Stimulated activated CD8-positive, alpha-beta memory T cell treated with anti-CD3 and anti-CD28 coated beads, Interleukin-4, amount 100 ng/mL, for 1 hour (primary cell): ENCODE measurements at places on chromosomes 5 and 9.

GRCh38 chr9:87787735-87788134 is 61.8 kb downstream of the CTSL start:
- no peak for DNase-seq

DNA sequence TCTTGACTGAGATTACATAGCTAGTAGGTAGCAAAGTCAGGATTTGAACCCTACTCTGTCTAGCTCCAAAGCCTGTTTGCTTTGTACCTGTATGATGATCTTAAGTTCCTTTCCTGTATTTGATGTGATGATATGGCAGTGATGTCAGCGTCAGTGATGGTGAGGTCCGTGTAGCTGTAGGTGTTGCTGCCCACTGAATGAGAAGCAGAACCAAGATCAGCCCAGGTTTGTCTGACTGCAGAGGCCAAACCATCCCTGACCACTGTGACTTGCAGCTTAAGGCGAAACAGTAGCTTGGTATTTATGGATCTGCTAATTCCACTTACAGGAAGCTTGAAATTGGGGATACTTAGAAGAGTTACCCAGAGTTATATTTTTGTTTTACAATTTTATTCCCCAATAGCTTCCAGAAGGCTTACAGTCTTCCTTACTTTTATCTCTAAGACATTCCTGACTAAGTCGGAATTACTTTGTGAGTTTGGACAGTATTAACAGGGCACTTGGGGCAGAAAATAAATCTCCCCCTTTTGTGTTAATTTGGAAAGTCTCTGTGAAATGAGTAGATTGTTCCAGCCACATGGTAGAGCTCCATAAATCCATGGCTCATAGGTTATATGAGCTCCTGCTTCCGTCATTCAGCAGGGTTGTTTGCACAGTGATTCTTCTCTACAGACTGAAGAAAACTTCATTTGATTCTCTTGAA is 273.4 kb downstream of the NR3C1 start:
- DNase-seq = no peak

DNA sequence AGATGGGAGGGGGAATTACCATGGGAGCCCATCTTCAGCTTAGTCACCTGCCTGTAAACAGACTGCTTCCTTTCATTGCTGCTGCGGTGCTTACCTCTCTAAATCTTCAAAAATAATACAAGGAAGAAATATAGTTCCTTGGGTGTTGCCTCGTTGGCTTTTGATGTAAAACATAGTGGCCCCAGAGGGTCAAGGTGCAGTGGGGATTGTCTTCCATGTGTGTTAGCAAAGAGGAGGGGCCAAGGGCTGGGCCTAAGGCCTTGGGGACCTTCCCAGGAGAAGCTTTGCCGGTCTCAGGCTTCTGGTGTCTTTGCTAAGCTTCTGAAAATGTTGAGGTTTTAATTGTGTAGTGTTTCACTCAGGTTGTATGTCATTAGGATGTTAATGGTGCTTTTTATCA is 90.0 kb downstream of the PDE8B start:
- no peak for DNase-seq

DNA sequence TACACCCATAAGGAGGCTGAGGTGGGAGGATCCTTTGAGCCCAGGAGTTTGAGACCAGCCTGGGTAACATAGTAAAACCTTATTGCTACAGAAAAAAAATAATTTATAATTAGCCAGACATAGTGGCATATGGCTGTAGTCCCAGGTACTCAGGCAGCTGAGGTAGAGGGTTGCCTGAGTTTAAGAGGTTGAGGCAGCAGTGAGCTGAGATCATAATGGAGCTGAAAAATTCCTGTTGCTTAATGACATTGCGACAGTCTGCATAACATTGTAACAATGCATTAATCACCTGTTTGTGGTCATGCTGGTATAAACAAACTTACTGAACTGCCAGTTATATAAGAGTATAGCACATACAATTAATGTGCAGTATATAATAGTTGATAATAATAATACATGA is 214.2 kb downstream of the TRIM32 start:
- no peak for DNase-seq

DNA sequence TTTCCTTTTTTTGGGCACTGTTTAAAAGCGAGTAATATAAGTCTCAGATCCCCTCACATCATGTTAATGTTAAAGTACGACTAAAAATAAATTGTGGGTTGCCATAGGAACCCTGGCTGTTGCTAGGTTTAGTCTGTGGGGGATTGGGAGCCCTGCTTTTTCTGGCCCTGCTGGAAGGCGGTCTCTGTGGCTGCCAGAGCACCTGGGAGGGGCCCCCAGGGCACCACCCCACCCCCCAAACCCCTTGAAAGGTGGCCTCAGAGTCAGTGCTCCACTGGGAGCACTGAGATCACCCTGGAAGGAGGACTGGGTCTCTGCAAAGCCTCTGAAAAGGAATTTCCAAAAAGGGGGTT is 66.2 kb upstream of the NEURL1B start:
- DNase-seq = no peak
